ENCODE measurements at places on chromosomes 3 and 15.

- no peak for DNase-seq
Observed at GRCh38 chr3:127001486-127002194, 18.7 kb downstream of the PLXNA1 start.

GRCh38 chr3:159455741-159456181, 532.9 kb upstream of the IL12A start:
- no peak for DNase-seq

DNA sequence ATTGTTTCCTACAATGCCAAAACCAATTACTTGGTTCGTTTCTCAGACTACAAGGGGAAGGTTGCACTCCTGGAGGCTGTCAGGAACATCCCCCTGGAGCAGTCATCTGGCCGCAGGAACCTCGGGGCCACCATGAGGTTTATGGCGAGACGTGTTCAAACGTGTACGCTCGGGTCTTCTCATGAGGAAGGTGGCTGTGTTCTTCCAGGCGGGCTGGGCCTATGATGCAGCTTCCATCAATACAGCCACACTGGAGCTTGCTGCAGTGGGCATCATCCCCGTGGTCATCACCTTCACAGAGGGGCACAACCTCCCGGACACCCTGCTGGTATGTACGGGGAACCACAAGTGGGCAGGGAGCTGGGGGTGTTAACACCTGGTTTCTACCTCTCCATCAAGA, 94.5 kb upstream of the COL6A5 start:
- DNase-seq = no peak

- no peak for DNase-seq
Observed at GRCh38 chr3:33146791-33147445, 33.1 kb downstream of the CRTAP start.

DNA sequence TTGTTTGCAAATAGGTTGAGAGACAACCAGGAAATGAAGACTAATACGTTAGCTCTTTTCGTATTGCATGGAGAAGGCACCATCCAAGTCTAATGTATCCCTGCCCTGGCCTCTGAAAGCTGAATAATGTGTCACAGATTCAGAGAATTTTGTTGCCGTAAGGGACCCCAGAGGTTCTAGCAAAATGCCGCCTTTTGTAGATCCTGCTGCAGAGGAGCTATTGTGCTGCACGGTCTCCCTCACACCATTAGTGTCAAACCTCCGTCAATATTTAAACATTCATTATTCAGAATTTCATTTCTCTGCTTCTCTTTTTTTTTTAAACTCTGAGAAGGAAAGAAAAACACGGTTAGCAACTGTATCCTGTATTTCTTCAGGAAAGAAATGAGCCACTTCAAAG, 238.7 kb downstream of the EPHB1 start:
- no peak for DNase-seq

- no peak for DNase-seq
Observed at GRCh38 chr3:134362221-134362620, 12.0 kb downstream of the AMOTL2 start.

Measured in SK-N-MC (cell line).